ENCODE measurements at places on chromosomes 12 and 14. TPM values are rescaled to one million over a fixed set of nuclear protein-coding genes. Genes with fewer than 3 reads are reported as not detected.

Gene OTX2
- 155 TPM for polyA plus RNA-seq

DNA sequence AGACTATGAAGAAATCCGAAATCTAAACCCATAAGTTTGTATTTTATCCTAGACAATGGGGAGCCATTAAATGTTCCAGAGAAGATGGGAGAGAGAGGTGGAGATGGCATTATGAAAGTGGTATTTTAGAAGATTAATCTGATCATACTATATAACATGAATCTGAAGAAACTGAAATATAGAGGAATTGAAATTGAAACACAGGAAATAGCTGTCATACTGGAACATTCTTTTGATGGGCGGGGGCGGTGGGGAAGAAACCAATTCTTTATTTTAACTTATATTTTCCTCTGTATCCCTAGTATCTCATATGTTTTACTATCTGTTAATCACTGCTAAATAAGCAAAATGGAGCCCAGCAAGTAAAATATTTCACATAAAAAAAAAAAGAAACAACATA, 27.0 kb upstream of the FOXN3 start:
- H3K27me3 ChIP-seq = no peaks in the 10 kb centered on the region
- no peak for DNase-seq
- no peaks in the 10 kb centered on the region for H3K36me3 ChIP-seq
- H3K4me1 ChIP-seq = peaks cover 22% of the 10 kb centered on the region

Gene SP7
- polyA plus RNA-seq = 0.12 TPM

DNA sequence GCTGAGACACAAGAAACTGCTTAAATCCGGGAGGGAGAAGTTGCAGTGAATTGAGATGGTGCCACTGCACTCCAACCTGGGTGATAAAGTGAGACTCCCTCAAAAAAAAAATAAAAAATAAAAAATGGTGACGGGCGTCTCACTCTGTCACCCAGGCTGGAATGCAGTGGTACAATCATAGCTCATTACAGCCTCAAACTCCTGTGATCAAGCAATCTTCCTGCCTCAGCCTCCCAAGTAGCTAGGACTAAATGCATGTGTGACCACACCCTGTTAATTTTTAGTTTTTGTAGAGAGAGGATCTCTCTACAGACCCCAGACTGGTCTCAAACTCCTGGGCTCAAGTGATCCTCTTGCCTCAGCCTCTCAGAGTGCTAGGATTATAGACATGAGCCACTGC, 9.1 kb downstream of the SNX6 start:
- H3K4me3 ChIP-seq = no peak overlapping the region
- no peaks in the 10 kb centered on the region for H3K4me1 ChIP-seq
- H3K27me3 ChIP-seq = no peaks in the 10 kb centered on the region

- no peaks in the 10 kb centered on the region for H3K36me3 ChIP-seq
- no peaks in the 10 kb centered on the region for H3K27me3 ChIP-seq
- H3K27ac ChIP-seq = no peak overlapping the region
- no peak overlapping the region for H3K4me3 ChIP-seq
- no peak for DNase-seq
Observed at GRCh38 chr14:39383026-39383660, 49.1 kb downstream of the FBXO33 start.

GRCh38 chr12:131735476-131736445, 24.9 kb downstream of the SFSWAP start:
- peaks cover 24% of the 10 kb centered on the region for H3K36me3 ChIP-seq
- no peak for DNase-seq
- H3K4me3 ChIP-seq = no peak overlapping the region
- H3K27me3 ChIP-seq = no peaks in the 10 kb centered on the region

Gene RAD52
- 12.5 TPM for polyA plus RNA-seq

DNA sequence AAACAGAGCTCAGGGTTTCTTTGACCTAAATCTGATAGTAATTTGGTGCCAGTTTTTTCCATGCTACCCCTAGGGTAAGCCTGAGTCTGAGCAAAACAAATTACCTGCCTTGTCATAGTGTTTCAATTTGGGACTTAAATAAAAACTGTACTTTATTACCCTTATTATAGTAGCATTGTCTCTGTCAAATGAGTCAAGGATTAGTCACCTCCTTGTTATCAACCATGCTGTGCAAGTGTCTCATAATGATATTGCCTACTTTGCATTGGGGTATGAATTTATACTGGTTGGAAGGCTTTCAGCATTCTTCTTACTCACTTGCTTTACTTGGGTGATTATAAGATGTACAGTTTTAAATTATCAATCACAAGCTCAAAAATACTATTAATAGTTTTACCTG, 380.0 kb downstream of the LRFN5 start:
- no peak overlapping the region for H3K4me3 ChIP-seq
- H3K27ac ChIP-seq = no peak overlapping the region
- H3K27me3 ChIP-seq = no peaks in the 10 kb centered on the region
- no peaks in the 10 kb centered on the region for H3K36me3 ChIP-seq
- no peak for DNase-seq

Gene ESR2
- polyA plus RNA-seq = 0.22 TPM

DNA sequence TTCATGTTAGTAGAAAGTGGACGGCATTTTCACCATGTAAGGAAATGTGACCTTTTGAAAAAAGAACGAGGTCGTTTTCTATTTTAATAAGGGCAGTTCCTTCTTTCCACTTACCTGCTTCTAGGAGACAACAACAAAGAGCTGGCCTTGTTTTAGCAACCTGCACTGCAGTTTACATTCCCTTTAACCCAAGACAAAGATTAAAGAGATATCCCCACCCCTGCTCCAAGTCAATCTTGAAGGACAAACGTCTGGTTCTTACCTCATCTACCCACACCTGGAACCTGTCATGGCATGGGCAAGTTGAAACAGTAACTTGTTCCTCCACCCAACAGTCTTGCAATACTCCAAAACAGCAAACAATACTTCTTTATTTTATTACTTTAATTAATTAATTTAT, 32.7 kb downstream of the ZCCHC8 start:
- H3K27me3 ChIP-seq = no peaks in the 10 kb centered on the region
- no peak overlapping the region for H3K4me3 ChIP-seq
- H3K4me1 ChIP-seq = no peaks in the 10 kb centered on the region
- no peak overlapping the region for H3K27ac ChIP-seq

DNA sequence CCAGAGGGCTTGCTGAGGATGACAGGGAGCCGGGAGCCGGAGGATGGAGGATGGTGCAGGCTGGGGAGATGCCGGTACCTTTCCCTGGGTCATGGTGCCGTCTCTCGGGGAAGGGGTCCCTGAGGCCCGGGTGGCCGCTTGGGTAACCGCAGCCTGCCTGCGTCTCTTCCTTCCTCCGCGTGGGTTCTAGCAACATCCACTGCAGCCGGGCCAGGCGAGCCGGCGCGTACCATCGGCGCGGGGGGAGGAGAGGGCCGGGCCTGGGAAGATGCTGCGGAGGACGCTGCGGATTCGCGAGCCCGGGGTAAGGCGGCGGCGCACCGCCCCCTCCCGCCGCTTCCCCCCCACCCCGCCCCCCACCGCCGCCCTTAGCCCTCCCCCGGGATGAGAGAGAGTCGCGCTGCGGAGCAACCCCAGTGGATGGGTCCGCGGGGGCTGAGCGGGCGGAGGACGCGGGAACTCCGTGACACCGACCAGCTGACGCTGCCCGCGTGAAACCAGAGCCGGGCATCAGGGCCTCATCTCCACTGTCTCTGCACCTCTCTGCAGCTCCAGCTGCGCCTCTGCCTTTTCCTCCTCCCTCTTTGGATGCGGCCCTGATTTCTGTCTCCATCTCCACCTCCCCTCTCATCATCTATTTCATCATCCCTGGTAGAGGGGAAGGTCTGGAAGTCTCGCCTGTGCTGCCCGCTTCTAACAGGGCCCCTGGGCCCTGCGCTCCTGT, at the start of gene FAIM2:
FAIM2 (minus strand) TSS at position 201 of the 724 bp plus-strand sequence; CDS start at position 93, 108 bp downstream.
- no peak within 1 kb of the TSS for H3K27ac ChIP-seq
- H3K36me3 ChIP-seq = no peaks in the 10 kb centered on the region
- H3K4me3 ChIP-seq = peak within 1 kb of the TSS; percentile 32
- no peak for DNase-seq
- no peaks in the 10 kb centered on the region for H3K4me1 ChIP-seq
- peaks cover 19% of the 10 kb centered on the region for H3K27me3 ChIP-seq

DNA sequence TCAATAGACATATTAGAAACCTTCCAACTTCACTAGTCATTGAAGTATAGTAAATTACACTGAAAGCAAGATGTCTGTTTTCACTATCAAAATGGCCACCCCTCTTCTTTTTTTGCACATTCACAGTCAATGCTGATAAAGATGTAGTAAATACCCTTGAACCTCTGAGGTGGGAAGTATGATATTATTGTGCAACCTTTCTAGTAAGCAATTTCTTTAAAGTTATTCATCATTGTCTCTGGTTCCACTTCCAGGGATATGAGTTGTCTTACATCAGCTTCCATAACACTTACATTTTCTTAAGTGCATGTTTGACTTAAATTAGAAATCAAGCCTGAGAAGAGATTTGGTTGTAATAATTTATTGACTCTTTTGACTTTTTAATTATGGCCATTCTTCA, 453.9 kb upstream of the MGAT4C start:
- DNase-seq = no peak
- H3K27me3 ChIP-seq = no peaks in the 10 kb centered on the region
- no peak overlapping the region for H3K4me3 ChIP-seq
- H3K27ac ChIP-seq = no peak overlapping the region
- no peaks in the 10 kb centered on the region for H3K36me3 ChIP-seq

- no peak overlapping the region for H3K27ac ChIP-seq
- no peak for DNase-seq
- no peaks in the 10 kb centered on the region for H3K27me3 ChIP-seq
- no peak overlapping the region for H3K4me3 ChIP-seq
- no peaks in the 10 kb centered on the region for H3K36me3 ChIP-seq
Observed at GRCh38 chr12:100656856-100657255, 83.4 kb downstream of the GAS2L3 start.

DNA sequence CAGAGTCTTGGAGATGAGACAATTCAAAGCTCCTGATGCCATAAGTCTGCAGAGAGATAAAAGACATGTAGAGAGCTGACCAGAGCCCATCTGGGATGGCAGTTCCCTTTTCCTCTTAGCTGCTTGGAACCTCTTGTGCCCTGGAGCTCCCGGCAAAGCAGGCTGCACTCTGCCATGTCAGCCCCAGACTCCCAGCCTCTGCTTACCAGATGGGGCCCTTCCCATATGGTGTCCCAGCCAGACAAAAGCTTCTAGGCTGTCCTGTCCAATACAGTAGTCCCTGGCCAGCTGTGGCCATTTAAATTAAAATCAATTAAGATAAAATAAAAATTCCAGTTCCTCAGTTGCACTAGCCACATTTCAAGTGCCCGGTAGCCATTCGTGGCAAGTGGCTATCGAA, 303.9 kb downstream of the TTC6 start:
- peaks cover 1% of the 10 kb centered on the region for H3K27me3 ChIP-seq
- H3K27ac ChIP-seq = no peak overlapping the region
- DNase-seq = no peak
- H3K4me3 ChIP-seq = no peak overlapping the region
- no peaks in the 10 kb centered on the region for H3K36me3 ChIP-seq

DNA sequence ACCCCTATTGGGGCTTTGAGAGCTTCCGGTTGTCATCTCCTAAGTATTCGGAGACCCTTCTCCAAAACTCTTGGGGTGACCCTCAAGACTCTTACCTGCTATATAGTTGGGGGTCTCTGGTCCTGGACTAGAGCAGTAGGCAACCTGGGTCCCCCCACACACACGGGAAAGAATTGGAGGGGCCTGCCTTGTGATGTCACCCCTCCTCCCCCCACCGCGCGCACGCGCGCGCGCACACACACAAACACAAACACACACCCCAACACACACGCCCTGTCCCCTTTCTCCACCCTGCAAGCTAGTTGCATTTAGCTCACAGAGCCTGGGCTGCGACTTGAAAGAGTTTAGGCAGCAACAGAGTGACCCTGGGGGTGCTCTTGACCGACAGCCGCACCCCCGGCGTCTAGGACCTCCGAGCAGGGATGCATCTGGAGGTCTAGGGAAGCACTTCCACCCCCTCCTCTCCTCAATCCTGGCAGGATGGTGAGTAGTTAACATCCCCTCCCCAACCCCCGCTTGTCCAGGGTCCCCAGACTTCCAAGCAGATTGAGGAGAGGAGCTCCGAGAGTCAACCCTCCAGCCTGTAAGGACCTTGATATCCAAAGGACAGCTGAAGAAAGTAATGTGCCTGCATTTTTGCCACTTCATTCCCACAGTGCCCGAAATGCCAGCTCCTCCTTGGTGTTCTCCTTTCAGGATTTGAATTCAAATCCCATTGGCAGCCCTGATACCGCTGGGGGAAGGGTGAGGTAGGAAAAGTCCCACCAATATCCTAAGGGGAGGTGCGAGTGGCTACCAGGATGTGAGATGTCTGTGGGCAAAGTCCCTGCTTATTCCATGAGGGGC, 1.4 kb upstream of the DNAJC14 start:
- no peaks in the 10 kb centered on the region for H3K36me3 ChIP-seq
- DNase-seq = peak; percentile 89
- H3K27me3 ChIP-seq = no peaks in the 10 kb centered on the region
- peak overlapping the region; percentile 92 for H3K4me3 ChIP-seq
- peak overlapping the region; percentile 92 for H3K27ac ChIP-seq
- H3K4me1 ChIP-seq = peaks cover 1% of the 10 kb centered on the region

DNA sequence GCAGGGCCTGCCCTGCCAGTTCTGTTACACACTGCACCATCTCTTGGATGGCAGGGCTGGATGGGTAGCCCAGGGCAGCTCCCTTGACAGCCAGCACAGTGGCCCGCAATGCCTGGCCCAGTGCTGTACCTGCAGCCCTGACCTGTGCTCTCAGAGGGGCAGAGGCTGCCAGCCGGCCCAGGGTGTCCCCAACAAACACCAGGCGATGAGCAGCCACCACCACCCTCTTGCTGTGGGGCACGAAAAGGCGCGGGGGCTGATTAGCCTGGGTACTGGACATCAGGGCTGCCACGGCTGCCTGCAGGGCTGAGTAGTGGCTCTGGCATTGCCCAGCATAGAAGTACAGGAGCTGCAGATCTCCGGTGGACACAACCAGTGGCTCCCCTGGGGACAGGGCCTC, 4.6 kb upstream of the SLC22A17 start:
- H3K4me3 ChIP-seq = no peak overlapping the region
- no peaks in the 10 kb centered on the region for H3K36me3 ChIP-seq
- no peak overlapping the region for H3K27ac ChIP-seq
- no peak for DNase-seq
- peaks cover 8% of the 10 kb centered on the region for H3K27me3 ChIP-seq
- H3K4me1 ChIP-seq = no peaks in the 10 kb centered on the region

- H3K36me3 ChIP-seq = no peaks in the 10 kb centered on the region
- no peaks in the 10 kb centered on the region for H3K4me1 ChIP-seq
- no peak overlapping the region for H3K4me3 ChIP-seq
- no peak for DNase-seq
- no peak overlapping the region for H3K27ac ChIP-seq
Observed at GRCh38 chr14:38280081-38280480, 24.2 kb upstream of the CLEC14A start.
